ENCODE measurements at places on chromosomes 2 and 18. TPM values are rescaled to one million over a fixed set of nuclear protein-coding genes. Genes with fewer than 3 reads are reported as not detected.

Gene GPR45
- not detected for total RNA-seq

Gene ANKRD53
- total RNA-seq = 1.7 TPM

Gene IAH1
- total RNA-seq = 57.4 TPM

Gene SETBP1
- total RNA-seq = 5.2 TPM

Gene CHST9
- not detected for total RNA-seq

Gene IL1RL2
- 2.2 TPM for total RNA-seq

Gene REG1B
- total RNA-seq = not detected

Gene CYP1B1
- total RNA-seq = 76.6 TPM

Gene ERFE
- total RNA-seq = 1.3 TPM

Gene UGT1A8
- not detected for total RNA-seq

Gene C2orf80
- total RNA-seq = not detected

Gene ZNF24
- 15.5 TPM for total RNA-seq

Gene C2orf49
- total RNA-seq = 17.5 TPM

Gene AKAIN1
- total RNA-seq = not detected

Gene CFC1
- total RNA-seq = not detected

Gene KDM3A
- total RNA-seq = 28.0 TPM

Gene TXNDC2
- 0.16 TPM for total RNA-seq

Gene GAD1
- 0.09 TPM for total RNA-seq

Gene SERPINB12
- not detected for total RNA-seq

Gene EMILIN2
- total RNA-seq = 26.8 TPM

Gene COL3A1
- total RNA-seq = 3,691 TPM

Gene XRCC5
- total RNA-seq = 183 TPM

Gene IMP4
- 58.0 TPM for total RNA-seq

Gene KIF1A
- under 0.01 TPM for total RNA-seq

Gene EPB41L3
- total RNA-seq = 91.1 TPM

Gene MRO
- total RNA-seq = 0.09 TPM

Gene GCG
- total RNA-seq = not detected

Gene ONECUT2
- not detected for total RNA-seq

Gene IL1F10
- not detected for total RNA-seq

Gene CPS1
- total RNA-seq = 34.6 TPM

Gene KYNU
- total RNA-seq = 1.6 TPM

Gene SPRED2
- 4.0 TPM for total RNA-seq

Gene ARHGEF4
- total RNA-seq = 2.2 TPM

Gene CCDC141
- not detected for total RNA-seq

Gene CXCR1
- total RNA-seq = not detected

Gene RGPD5
- 18.8 TPM for total RNA-seq

Gene FAM110C
- total RNA-seq = not detected

Gene TMEM200C
- 0.43 TPM for total RNA-seq

Gene POTEI
- not detected for total RNA-seq

Gene EFR3B
- 0.26 TPM for total RNA-seq

Gene CD207
- not detected for total RNA-seq

Gene ABCB11
- under 0.01 TPM for total RNA-seq

Gene CD226
- total RNA-seq = 0.34 TPM

Gene OR6B2
- not detected for total RNA-seq

Gene FTCDNL1
- 1.2 TPM for total RNA-seq

Gene KCNE4
- 8.5 TPM for total RNA-seq

Gene AFF3
- 0.34 TPM for total RNA-seq

Gene CAPN14
- total RNA-seq = 0.16 TPM

Gene POLE4
- 19.8 TPM for total RNA-seq

Gene GAREM1
- 3.3 TPM for total RNA-seq

Gene DCC
- total RNA-seq = 0.52 TPM

Gene SCN9A
- 12.1 TPM for total RNA-seq

All from bronchial smooth muscle cell (primary cell).